Activated T-helper 1 cell treated with anti-CD3 and anti-CD28 coated beads, Interleukin-2, amount 50 U/mL, for 16 hours (primary cell): ENCODE measurements at places on chromosomes 5 and 9.

- DNase-seq, result no peak
Measured at GRCh38 chr5:43152946-43153345, 32.2 kb downstream of the ZNF131 start.

- DNase-seq, result no peak
Measured at GRCh38 chr9:134348404-134349155, 22.3 kb downstream of the RXRA start.

DNA sequence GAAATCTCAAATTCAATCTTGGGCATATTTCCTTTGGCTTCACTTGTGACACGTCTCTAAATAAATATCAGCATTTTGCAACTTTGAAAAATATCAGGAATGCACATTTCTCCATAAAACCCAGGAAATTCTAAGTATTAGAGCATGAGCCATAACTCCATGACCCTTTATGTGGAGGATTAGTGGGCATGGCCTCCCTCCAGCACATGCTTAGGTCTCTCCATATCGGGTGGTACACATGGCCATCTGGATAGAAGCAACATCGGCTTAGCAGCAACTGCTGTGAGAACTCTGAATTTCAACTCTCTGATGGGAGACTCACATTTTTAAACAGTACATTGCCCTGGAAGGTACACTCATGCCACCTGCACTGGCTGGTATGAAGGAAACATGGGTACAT, 73.7 kb upstream of the EGFLAM start:
- no peak for DNase-seq

GRCh38 chr5:80119372-80119771, 84.2 kb downstream of the THBS4 start:
- DNase-seq, result no peak

- DNase-seq, result no peak
Measured at GRCh38 chr5:137206030-137206715, 293.0 kb downstream of the SPOCK1 start.
